Epithelial cell of prostate (primary cell): ENCODE measurements at places on chromosomes 11 and 22.

GRCh38 chr11:45267052-45267451 lies 19.1 kb downstream of the SYT13 start:
- DNase-seq: no peak

GRCh38 chr22:37630839-37631435 lies 8.5 kb upstream of the SH3BP1 start:
- no peak for DNase-seq

- peak; percentile 27 for DNase-seq
Observed at GRCh38 chr22:45120931-45121330, 42.8 kb upstream of the NUP50 start.

DNA sequence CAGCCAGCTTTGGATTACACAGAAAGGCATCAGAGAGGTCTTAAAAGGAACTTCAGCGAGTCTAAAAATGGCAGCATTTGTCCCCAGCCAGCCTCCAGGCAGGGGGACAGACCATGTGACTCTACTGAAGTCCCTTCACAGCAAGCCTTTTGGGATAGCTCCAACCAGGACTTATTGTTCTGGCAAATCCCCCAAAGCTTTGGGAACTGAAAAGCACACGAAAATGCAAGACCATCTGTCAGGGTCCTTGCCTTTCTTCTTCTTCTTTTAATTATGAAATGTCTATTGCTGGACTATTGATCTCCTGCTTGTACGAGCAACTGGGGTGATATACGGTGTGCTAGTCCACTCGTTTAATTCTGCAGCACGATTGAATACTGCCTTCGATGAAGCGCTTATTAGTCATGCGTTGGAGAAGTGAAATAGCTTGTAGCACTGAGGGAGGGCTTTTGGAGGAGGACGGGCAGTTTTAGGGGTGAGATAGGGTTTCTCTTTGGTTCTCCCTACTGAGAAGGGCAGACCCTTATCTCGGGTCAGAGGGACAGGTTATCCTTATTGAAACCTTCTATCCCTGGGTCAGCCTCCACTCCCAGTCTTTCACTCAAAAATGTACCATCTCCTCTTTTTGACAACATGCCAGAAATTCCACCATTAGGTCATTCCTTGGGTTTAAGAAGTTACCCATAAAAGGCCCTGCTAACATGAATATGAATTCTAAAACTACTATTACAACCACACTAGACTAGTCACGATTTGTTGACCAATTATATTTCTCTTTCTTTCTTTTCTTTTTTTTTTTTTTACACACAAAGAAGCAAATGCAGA lies 416.4 kb downstream of the MIAT start:
- DNase-seq: no peak

- no peak for DNase-seq
Observed at GRCh38 chr11:121100943-121101342, at the start of gene TECTA. Gene TECTA (plus strand): TSS chr11:121101243. CDS start chr11:121102666, 1,423 bp downstream.

DNA sequence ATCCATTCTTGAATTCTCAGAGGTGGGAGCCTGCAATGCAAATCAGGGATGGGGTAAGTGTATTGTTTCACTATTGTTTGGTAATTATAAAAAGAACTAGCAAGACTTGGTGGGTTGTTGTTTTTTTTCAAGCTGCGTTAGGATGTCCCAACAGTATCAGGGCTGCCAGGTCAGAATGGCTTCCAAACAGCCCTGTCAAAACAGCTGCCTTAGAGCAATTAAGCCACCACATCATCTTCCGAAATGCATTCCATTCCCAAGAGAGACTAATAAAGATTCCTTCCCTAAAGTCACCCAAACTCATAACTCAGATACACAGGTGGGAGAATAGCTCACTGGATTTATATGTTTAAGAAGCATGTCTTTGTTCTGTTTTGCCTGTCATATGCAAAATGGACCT lies 23.5 kb downstream of the BBOX1 start:
- DNase-seq: no peak

DNA sequence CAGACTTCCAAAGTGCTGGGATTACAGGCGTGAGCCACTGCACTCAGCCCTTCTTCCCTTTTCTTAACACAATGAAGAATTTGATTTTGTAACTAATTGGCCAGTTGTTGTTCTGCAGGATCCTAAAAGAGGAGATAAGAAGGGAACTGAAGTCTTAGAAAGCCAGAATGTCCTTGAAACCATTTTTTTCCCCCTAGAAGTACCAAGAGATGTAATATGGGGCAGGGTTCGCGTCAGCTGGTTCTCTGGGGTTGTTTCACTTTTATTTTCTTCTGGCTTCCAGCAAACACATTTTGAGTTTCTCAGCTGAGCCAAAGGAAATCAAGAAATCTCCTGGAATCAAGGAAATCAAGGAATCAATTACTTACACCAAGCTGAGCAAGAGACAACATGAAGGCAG lies 7.6 kb upstream of the NUCB2 start:
- DNase-seq: no peak

DNA sequence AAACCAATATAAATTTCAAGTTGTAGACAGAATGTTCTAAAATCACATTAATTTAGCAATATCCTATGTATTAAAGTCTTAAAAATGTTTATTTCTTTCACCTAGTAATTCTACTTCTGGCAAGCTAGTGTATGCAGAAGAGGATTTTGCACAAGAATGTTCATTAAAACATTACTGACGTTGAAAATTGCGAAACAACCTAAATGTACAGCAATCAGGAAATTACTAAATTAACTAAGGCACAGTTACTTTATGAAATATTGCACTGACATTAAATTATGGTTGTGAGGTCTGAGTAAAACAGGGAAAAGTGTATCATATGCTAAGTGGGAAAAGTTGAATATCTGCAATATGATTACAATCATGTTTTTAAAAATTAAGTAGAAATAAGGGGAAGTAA lies 4.1 kb downstream of the SLC36A4 start:
- no peak for DNase-seq

- peak; percentile 57 for DNase-seq
Observed at GRCh38 chr11:130181295-130182272, 22.0 kb downstream of the ST14 start.

DNA sequence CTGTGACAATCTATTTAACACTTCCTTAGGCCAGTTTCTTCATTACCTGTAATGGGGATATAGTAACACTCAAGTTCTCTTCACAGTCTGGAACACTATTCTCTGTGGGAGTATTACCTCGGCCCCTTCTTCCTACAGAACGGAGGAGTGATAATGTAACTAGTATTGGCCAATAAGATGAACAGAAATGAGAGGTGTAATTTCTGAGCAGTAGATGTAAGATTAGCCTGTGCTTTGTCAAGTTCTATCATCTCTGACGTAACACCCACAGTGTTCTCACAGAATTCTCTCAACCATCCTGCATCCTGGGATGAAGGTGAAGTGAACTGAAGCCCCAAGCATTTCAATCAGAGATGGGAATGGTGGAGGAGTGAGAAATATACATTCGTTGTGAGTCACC lies 65.2 kb upstream of the TOP3B start:
- no peak for DNase-seq

DNA sequence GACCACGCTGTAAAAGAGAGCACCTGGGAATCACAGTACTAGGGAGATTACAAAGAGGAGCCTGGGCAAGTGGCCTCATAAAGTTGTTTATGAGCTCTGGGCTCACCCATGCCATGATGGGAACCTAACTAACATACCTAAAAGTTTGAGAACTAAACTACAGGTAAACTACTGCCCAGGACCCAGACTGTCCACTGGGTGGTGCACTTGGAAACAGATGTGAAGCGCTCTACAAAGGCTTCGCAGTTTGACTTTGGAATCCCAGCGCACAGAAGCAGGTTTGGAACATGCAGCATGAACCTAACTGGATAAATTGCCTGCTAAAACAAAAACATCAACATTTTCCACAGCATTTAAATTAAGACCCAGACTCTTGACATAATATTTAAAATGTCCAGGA lies 418.6 kb downstream of the FAM181B start:
- DNase-seq: peak; percentile 0

GRCh38 chr22:23305922-23306374 lies 125.6 kb downstream of the BCR start:
- DNase-seq: no peak

- no peak for DNase-seq
Observed at GRCh38 chr11:133926466-133927246, 30.1 kb downstream of the IGSF9B start.

DNA sequence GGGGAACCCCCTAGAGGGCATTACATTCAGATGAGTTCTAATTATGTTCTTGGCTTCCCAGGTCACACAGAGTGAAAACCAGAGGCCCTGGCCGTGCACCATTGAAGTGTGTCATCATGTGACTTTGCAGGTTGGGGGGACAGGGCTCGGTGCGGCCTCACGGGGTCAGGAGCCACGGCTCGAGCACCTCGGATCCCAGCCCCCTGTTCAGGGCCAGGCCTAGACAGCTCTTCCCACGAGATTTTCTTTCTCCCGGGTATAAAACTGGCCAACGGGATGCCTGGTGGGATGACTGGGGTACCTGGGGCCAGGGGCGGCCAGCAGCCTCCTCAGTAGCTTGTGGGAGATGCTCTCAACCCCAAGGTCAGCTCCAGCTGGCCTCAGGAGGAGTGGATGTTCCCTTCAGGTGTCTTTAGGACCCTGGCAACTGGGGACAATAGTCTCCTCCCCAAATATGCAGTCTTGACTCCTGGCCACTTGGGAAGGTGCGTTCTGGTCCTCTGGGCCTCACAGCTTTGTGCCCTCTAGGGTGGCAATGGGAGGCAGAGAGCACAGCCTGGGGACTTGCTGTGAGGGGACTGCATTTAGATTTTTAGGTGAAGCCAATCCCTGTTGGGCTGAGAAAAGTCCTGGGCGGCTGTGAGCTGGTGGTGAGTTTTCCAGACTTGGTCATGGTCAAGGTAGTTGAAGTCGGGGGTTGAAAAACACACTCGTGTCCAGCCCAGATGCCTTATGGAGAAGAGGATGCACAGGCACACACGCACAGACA lies 95.6 kb downstream of the KCNQ1 start:
- DNase-seq: no peak

GRCh38 chr22:24845041-24845898 lies 39.3 kb downstream of the SGSM1 start:
- no peak for DNase-seq

DNA sequence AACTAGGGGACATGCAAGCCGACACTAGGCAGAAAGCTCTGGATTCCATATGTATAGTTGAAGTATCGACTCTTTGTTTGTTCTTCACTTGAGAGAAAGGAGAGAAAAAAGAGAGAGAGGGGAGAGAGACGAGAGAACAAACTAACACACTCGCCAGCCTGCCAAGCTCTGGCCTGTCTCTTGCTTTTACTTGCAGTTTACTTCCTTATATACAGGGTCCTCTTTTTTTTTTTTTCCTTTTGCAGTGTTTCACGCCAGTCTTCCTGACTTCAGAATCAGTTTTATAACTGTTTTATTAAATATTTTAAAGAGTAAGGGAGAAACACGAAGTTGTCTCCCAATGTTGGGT lies 19.9 kb downstream of the TEAD1 start:
- no peak for DNase-seq

DNA sequence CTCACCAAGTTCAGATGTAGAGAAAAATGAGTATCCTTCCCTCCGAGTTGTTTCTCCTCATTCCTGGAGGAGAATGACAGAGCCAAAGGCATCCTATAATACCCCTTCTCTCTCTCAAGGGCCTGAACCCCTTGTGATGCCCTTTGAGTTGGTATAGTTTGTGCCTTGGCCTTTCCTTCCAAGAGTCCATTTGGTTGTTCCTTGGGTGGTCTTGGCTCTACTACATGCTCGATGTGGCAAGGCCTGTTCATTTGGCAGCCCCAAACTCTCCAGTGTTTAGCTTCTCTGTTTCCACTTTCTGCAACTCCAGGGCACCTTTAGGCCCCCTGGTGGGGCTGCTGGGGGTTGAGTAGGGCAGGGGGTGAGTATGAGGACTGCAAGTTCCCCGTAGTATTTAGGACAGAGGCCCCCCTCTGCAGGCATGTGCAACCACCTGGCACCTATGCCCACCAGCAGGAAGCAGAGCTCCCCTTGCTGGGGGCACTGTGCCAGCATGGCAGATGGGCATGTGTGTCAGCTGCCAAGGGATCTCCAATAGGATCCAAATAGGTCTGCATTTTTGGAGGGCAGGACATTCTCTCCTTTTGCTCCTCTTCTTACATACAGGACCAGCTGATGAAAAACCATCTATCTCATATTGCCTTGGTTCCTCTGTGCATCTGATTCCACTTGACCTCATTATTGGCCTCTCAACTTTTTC lies 217.2 kb upstream of the CADM1 start:
- no peak for DNase-seq

DNA sequence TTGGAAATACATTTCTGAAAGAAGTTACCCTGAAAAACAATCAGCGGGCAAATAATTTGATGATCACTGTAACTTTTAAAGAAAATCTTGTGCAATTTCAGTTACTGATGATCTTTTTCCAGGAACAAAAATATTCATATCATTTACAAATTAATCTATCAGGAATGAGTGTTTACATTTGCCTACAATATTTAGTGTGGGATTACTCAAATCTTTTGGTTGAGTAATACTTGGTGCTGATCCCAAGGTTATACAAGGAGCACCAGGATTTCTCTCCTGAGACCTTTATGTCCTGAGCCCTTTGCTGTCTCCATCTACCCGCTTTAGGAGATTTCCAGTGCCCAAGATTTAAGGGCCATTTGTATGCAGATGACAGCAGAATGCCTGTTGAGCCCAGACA lies 116.1 kb downstream of the ATXN10 start:
- DNase-seq: no peak

GRCh38 chr11:79431535-79431934 lies 9.3 kb downstream of the TENM4 start:
- peak; percentile 88 for DNase-seq

DNA sequence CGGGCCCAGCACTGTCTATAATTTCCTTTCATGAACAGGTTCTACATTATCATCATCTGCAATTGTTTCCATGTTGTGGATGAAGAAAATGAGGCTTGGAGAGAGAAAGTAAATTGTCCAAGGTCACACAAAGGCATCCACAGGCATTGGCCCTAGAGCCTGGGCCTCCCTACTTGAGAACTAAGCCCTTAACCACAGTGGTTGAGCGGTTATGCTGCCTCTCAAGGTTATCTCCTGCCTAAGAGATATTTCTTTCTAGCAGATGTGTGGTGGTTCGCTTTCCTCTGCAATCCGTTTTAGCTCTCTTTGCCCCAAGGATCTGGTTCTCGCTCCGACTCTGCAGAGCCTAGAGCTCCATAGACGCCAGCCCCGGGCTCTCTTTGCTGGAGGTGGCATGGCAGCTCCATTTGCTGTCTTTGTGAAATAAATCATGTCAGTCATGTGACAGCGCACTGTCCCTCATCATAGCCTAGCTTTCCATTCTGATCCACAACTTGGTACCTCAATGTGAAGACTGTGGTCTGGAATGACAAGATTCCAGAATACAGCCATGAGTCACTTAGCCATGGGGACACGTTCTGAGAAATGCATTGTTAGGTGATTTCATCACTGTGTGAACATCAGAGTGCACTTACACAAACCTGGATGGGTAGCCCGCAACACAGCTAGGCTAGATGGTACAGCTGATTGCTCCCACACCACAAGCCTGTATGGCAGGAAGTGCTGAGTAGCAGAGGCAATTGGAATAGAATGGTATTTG lies 27.2 kb downstream of the RPS6KA4 start:
- DNase-seq: no peak

GRCh38 chr22:44494497-44494896 lies 3.5 kb downstream of the RTL6 start:
- no peak for DNase-seq

- no peak for DNase-seq
Observed at GRCh38 chr11:35822815-35823495, 120.9 kb upstream of the LDLRAD3 start.

GRCh38 chr22:46684706-46685105 lies 53.3 kb downstream of the CERK start:
- DNase-seq: no peak

GRCh38 chr11:96189351-96189750 lies 153.6 kb downstream of the MAML2 start:
- DNase-seq: no peak

- DNase-seq: no peak
Observed at GRCh38 chr22:20957683-20958431, 9.2 kb upstream of the AIFM3 start.
